ENCODE measurements at places on chromosomes 2 and 18.

DNA sequence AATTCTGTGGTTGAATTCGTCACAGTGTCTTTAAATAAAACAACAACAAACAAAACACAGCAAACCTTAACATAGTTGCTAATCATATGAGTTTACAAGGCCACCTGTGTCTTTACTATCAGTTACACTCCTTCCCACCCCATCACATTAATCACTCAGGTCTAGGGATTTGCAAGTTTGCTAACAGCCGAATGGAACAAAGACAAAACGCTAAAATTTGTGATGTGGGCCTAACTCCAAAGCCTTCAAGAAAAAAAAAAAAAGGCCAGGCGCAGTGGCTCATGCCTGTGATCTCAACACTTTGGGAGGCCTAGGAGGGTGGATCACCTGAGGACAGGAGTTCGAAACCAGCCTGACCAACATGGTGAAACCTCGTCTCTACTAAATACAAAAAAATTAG, 566 bp upstream of the POLI start:
- no peak for DNase-seq

GRCh38 chr2:36371928-36372391, 16.4 kb downstream of the CRIM1 start:
- peak; percentile 92 for DNase-seq

GRCh38 chr2:196233805-196234475, 62.6 kb upstream of the STK17B start:
- peak; percentile 67 for DNase-seq

DNA sequence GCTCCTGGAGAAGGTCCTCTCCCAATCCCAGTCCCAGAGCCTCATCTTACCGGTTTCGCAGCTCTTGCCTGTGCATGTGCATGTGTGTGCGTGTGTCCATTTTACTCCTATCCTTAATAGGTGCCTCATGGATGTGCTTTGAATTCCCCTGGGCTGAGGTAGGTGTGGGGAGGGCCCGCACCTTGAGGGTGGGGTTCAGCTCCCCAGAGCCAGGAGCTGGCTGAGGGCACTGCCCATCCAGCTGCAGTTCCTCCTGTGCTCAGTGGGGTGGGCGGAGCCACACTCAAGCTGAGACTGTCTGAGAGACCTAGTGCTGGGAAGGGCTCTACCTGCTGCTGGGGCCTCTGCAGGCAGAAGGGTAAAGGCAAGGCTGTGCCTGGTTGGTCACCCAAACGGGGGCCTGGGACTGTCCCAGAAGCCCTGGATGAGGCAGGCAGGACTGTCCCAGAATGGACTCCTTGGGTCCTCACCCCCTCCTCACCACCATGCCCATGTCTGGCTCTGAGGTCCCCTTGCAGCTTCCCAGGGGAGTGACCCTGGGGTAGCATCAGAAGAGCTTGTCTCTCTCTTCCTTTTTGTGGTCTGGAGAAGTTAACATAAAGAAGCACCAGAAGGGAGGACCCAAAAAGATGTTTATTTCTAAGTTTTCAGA, 8.9 kb downstream of the GDF7 start:
- DNase-seq = no peak

DNA sequence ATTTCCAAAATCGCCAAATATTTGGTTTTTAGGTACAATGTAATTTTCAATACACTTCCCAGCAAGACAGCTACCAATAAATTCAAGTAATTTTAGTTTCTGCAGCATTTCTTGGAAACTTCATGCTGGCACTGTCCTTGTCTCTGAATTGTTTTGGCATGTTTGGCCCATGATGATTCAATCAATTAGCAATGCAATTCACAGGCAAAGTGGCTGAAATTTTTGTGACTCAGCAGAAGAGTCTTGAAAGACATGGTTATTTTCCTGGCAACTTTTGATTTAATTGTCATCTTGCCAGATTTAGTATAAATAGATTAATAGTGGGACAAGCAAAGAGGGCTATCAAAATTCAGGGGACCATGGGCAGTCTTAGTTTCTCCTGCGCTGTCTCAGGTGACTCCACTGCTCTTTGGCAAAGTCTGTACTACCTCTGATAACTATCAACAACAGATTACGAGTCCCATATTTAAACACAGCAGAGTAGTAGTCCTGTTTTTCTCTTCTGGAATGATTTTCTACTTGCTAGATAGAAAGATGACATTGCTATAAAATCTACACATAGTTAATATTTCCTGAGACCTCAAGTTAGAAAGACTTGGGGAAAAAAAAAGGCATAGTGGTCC, 88.9 kb upstream of the CYP26B1 start:
- peak; percentile 84 for DNase-seq

GRCh38 chr2:198173242-198173641, 368.8 kb downstream of the PLCL1 start:
- DNase-seq = no peak

GRCh38 chr2:222968550-222969155, 83.3 kb upstream of the KCNE4 start:
- DNase-seq = no peak

DNA sequence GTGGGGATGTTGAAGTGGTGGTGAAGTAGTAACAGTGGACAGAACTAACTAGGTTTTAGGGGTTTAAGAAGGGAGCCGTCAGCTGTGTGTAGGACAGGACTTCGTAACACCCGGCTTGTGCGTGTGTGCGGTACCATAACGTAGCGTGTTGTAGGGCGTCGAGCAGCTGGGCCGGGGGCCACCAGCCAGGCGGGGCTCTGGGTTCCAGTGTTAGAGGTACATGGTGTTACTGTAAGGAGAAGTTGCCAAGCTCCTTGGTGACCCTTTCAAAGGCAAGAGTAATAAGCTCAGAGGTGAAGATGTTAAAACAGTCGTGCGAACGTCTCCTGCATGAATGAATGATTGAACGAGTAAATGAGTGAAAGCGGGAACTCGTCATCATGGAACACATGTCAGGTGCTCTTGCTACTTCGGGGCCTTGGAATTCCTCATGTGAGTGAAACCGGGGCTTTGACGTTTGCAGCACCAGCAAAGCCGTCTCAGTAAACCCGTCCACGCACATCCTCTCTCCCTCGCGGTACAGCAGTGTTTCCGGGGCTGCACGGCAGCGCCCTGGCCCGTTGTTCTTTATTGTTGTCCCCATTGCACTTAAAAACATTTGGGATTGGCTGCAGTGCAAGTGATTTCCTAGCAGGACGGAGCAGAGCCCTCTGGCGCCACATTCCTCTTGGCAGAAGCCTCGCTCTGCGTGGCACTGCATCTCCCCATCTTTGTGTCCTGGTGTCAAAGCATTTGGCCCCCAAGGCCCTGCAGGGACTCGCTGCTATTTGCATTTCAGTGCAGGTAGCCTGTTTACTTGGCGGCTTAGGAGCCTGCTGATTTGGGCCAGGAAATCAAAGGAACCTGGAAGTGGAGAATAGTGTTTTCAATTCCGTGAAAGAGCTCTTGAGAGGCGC, 115.0 kb downstream of the GBX2 start:
- no peak for DNase-seq

DNA sequence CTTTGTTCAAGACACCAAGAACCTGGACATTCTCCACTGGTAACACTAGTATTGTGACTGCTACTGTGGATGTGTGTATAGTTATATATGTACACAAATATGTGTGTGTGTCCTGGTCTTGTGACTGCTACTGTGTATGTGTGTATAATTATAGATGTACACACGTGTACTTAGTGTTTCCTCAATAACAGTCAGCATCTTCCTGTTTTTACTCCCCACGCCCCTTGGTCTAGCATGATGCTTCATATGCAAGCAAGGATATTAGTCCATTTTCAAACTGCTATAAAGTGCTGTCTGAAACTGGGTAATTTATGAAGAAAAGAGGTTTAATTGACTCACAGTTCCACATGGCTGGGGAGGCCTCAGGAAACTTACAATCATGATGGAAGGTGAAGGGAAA, 802.7 kb downstream of the RNF144A start:
- no peak for DNase-seq

GRCh38 chr2:231708773-231709635, 679 bp downstream of the PTMA start:
- DNase-seq = peak; percentile 46

DNA sequence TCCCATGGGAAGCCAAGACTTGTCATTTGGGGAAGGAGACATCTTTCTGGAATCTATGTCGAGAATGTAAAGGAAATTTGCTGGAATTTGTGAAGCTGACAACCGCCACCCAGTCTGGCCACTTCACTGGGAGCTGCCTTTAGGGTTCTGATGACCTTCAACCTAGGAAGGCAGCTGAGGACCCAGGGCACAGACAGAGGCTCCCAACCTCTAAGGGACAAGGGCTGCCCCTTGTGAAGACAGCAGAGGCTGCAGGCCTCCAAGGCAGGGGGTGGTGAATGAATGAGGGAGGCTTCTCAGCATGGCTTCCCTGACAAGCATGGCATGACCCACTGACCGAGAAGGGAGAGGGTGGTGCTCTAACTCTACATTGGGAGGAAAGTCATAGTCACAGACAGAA, 128.9 kb upstream of the ASB18 start:
- DNase-seq = no peak

GRCh38 chr2:170262806-170263205, 84.9 kb downstream of the MYO3B start:
- no peak for DNase-seq

DNA sequence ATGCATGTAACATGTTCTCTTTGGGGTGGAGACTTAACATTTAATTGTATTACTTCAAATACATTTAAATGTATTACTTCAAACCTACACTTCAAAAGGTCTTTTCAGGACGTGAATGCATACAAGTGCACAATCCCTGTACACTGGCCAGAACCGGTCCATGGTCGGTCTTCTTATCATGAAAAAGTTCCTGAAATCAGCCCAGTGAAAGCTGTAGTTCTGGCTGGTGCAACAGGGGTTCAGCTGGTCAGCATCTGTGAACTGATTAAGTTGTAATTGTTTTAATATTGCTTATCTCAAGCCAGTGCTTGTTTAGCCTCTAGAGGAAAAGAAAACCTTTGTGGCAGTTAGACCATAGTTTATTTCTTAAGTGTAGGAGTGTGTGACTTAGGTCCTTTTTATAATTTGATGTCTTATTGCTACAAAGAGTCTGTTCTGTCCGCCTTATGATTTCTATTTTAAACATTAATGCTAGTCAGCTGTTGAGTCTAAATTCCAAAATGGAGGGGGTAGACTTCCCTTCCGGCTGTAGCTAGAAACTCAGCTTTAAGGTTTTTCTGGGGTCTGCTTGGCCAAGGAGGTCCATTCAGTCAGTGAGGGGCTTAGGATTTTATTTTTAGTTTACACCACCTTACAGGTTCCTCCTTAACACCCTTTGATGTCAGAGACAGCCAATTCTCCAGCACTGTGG, 768 bp upstream of the CYBRD1 start:
- DNase-seq = no peak

DNA sequence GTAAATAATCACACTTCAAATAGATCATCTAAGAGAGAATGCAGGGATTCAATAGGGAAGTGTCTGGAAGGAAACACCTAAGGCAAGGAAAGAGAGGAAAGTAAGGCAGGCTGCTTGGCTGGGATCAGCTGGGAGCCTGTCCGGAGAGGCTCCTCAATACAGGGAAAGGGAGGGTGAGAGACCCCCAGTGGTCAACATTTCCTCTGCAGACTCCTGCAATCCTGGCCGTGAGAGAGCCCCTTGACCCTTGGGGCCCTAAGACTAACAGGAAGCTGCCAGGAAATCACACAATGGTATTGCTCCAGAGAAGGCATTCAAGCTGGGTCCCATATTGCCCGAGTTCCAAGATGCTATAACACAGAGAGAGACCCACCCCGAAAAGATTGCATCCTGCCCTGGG, 549.4 kb downstream of the NYAP2 start:
- no peak for DNase-seq
